ENCODE measurements at places on chromosomes 2 and 18.

GRCh38 chr2:95207111-95207961 is at the start of gene ZNF892:
Gene ZNF892 (plus strand): TSS chr2:95207521. CDS start chr2:95207816, 295 bp downstream.
- DNase-seq: peak; percentile 56

DNA sequence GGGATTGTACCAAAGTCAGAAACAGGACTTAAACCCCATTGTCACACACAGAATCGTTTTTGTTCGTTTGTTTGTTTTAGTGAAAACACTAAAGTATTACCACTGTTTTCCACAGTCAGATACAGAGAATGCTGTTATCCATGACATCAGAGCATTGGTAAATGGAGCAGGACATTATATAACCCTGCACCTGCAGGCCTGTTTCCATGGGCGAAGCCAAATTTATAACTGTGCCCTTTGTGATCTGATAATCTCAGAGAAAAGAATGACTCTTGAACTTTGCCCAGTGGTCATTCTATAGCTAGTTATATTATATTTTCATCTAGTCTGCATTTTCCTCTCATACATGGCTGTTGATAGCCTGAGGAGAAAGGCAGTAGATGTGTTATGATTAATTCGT is 217.6 kb downstream of the TMEM182 start:
- no peak for DNase-seq

DNA sequence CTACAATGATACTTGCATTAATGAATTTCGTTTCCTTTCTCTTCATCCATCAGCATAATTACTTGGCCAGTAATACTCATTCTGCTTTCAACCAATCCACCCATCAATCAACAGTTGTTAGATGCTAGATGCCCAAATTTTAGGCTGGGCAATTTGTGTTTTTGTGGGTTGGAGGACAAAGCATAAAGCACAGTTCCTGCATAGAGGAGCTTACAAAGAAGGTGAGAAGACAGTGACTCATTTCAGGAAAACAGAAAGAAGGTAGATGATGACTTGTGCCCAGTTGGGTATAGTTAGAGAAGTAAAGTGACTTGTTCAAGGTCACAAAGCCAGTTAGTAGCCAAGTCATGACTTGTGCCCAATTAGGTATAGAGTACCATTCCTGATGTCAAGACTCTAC is 1186.8 kb upstream of the CELF4 start:
- DNase-seq: no peak

DNA sequence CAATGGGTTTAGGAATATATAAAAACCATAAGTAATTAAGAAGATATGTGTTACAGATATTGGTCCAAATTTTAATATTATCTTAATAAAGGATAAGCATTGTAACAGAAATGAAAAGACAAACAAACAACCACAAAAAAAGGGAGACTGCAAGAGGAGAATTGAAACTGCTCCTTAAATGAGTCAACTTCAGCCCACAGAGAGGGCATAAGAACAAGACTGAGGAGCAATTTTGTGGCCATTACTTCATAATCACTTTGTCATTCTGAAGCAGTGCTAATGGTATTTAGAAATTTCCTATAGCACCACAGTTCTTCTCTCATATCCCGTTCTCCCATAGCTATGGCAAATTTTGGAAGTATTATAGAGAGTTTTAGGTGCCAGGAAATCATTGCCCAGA is 193.2 kb upstream of the HNMT start:
- no peak for DNase-seq

DNA sequence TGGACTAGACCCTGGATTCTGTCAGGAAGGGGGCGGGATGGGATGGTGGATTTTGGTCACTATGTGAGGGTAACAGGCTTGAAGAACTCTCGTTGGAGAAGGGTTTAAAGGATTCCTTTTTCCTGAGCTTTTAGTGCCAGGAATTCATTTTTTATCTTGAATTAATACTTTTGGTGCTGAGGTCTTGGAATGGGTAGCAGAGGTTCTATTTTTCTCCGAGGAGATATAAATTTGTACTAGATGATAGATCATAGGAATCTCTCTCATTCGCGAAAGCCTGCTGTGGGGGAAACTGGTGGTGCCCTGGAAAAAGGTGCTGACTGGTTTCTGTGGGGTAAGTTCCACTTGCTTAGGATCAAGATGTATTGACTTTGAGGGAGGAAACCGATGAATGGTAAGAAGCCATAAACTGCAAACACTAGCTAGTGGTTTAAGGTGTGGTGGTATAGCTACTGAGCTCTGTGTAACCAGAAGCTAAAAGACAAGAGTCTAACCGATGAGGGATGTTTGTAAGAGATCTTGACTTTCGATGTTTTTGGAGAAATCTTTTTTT is 706 bp downstream of the AGPS start:
- DNase-seq: no peak

Measured in stimulated activated CD4-positive, alpha-beta T cell treated with anti-CD3 and anti-CD28 coated beads, TNF-alpha, amount 100 ng/mL, for 48 hours (primary cell).